ENCODE measurements at places on chromosomes 3 and 15.

GRCh38 chr3:146382386-146382785 lies 87.0 kb downstream of the PLSCR2 start:
- no peak for DNase-seq

DNA sequence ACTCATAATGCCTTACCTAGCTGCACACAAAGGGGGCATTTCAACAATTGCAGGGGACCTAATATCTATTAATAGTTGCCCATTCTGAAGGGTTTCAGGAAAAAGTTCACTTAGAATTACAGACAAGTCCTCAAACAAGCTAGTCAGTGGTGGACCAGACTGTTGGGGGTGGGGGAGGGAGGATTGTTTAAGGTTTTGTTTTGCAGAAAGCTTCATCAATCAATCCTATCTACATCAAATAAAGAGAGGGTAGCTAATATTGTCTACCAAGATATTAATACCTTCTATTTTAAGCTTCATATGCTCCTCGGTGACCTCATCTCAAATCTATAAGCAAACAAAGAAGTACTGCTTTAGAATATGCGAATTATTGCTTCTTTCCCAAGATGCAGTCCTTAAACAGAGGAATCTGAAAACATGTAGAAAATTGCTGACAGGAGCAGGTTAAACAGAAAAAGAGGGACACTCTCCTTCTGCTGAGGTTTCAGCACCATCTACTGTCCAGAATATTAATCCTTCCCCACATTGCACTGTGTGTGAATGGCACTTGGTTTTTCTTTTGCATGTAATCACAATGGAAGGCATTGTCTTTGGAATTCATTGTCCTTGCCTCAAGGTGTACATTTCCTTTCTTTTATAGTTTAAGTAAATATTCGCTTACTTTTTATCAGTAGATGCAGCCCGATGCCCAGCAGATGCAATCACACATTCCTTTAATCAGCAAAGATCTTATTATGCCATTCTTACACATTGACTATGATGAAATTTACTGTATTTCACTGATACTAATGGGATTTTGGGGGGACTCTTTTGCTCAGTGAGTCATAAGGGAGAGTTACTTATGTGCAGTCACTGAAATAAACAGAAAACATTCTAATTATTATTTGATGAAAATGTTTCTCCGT lies 94.7 kb downstream of the IL5RA start:
- DNase-seq = no peak

DNA sequence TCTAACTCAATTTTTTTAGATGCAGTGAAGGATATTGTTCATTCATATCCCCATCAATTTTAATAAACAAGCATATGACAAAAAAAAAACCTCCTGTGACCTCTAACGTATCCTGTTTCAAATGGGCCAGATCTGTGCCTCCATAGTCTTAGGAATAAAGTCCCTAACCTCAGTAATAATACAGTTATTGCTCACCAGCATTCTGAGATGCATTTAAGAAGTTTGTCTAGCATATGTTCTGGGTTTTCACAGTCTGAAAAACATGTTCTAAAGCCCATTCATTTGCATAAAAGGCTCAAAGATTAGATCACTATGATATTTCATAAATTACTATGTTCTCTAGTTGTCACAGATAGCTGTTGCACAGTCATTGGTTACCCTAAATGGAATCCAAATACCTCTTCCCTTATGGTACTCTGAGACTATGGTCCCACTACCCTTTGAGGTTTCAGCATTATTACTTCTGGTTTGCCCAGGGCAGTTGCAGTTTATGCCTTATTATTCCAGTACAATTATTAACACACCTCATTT lies 190.1 kb downstream of the ZIC4 start:
- DNase-seq = no peak

DNA sequence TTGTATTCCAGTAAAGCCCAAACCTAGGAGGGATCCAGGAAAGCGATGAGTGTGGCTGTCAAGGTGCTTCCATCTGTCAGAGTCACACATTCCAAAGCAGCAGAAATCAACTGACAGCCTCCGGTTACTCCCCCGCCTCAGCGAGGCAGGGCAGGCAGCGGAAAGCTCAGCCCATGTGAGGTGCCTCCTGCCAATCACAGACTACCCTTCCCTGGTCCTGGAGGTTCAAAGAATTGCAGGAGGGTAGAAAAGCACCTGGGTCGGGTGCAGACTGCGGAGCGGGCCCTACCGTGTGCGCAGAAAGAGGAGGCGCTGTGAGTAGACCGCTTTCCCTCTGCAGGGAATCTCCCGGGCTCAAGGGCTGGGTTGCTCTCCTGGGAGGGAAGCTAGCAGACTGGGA lies at the start of gene UPK1B:
TSS of gene UPK1B (plus strand) at position 274 of the 400 bp plus-strand sequence. CDS start 13,144 bp downstream, outside the sequence.
- DNase-seq = no peak

DNA sequence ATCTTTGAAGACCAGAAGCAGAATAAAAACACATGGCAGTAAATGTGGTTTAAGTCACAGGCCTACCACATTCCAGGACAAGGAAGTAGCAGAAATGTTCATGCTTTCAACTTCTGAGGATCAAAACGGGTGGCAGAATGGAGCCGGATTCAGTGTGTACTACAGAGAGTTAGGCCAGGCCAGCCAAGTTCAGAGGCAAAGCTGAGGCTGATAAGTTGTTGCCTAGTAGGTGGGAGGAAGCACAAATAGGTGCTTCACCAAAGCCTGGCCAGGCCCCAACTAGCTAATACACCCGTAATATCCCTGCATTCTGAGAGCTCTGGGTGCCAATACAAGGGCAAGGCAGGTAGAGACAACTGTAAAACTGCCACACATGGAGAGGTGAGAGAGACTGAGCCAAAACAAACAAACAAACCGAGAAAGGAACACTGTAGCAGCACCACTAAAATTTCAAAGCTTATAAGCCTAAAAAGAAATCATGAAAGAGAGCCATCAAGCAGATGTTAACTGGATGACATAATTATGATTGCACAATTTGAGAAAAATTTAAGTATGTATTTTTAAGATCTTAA lies 156.4 kb upstream of the CBLB start:
- DNase-seq = no peak

GRCh38 chr3:130539005-130539404 lies 22.0 kb downstream of the COL6A6 start:
- no peak for DNase-seq

DNA sequence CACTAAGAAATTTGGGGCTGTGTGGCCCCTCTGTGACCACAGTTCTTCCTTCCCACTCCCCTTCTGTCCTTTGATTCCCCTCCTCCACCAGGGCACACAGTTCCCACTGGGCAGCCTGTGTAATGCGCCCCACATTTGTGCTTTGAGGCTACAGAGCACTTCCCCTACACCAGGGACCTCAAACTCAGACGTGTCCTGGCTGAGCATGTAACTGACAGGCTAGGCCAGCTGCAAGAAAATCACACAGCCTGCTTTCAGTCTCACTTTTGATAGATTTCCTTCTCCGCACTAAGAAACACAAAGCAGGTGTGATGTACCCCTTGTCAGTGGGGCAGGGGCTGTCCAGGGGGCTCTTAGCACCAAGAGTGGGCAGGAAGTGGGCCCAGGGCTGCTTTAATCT lies 29.6 kb downstream of the PRKCD start:
- DNase-seq = no peak

- peak; percentile 4 for DNase-seq
These were observed 94.7 kb downstream of the TBL1XR1 start for GRCh38 chr3:177102553-177102952.

DNA sequence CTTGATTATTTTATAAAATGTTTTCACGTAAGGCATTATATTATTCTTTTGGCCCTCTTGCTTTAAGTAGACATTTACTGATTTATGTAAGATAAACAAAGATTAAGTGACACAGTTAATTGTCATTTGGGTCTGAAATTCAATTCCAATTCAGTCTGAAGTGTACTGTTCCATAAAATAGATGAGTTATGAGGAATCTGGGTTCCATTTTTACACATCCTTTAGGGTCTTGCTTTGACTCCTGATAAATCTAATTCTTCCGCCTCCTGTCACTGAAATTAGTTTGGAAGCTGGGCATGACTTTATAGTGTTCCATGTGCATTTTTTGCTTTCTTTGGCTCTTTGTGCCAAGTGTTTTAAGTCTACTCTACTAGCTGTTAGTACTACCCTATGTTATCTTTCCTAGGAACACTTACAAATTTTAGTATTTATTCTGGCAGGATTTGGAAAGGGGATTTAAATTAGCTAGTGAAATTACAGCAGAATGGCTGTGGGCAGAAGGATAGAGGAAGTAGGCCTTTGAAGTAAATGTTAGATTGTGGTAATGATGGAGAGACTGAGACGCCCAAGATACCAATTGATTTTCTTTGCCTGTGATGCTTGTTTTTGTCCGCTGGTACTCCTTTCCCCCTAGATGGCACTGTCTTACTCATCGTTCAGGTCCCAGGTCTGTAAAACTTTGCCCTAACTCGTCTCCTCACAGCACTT lies 14.3 kb downstream of the ARL8B start:
- DNase-seq = no peak

- no peak for DNase-seq
These were observed 26.1 kb upstream of the MGLL start for GRCh38 chr3:127848131-127849129.

GRCh38 chr3:9179826-9180763 lies 69.4 kb downstream of the SRGAP3 start:
- no peak for DNase-seq

DNA sequence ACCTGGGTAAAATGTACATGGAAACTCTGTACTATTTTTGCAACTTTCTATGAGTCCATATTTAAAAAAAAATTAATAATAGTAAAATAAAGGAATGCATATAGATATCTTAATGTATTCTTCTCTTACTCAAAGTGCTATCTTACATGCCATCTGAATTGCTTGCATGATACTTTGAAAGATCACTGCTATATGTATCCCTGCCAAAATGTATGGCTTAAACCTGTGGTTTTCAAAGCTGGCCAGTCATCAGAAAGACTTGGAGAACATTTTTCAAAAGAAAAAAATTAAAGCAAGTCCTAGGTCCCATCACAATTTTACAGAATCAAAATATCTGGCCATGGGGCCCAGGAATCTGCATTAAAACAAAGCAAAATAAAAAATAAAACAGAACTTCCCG lies 262.1 kb downstream of the LPP start:
- DNase-seq = peak; percentile 82

GRCh38 chr15:92584105-92584504 lies 71.5 kb downstream of the FAM174B start:
- no peak for DNase-seq

DNA sequence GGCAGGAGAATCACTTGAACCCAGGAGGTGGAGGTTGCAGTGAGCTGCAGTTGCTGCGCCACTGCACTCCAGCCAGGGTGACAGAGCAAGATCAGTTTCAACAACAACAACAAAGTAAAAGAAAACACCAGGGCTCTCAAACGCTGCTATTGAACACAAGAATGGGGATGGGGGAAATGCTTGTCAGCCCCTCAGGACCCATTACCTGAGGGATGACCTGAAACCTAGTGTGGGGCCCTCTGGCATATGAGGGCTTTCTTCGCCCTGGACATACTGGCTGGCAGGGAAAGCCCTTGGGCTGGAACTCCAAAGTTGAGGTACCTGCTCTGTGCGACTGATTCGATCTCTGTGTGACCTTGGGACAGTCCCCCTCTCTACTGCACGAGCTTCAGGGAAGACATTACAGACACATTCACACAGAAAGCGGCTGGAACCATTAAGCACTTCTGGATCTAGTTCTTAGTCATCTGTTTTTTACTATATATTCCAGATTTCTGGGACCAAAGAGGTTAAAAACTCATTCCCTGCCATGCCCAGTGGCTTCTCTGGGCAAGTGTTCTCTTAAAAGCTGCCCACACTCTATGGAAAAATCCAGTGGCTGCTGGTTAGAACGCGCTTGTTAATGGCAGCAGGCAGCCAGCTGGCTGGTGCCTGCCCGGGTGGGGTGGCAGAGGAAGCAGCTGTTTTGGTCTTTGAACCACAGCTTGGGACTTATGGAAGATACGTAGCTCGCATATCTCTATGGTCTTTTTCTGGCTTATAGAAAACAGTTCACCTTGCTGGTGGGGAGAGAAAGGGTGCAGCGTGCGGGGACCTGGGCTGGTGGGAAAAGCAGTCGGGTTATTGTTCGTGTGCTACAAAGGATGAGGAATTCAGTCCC lies 57.2 kb downstream of the ATP1B3 start:
- DNase-seq = no peak

DNA sequence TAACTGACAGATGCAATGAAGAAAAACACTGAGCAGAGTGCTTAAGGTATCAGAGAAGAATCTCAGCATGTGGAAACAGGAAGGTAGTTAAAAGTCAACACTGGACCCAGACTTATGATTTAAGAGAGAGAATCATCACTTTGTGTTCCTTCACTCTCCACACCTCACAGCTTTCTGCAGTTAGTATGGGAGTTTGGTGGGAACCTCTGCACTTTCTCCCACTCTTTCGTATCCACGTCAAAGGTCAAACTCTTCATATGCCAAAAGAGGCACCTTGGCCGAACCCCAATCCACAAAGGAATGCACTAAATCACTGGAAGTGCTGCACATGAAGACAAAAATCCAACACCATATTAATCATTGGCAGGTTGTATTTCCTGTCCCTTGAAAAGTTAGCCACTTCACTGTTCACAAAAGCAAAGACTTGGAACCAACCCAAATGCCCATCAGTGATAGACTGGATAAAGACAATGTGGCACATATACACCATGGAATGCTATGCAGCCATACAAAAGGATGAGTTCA lies 361.2 kb downstream of the MAGI1 start:
- DNase-seq = no peak

DNA sequence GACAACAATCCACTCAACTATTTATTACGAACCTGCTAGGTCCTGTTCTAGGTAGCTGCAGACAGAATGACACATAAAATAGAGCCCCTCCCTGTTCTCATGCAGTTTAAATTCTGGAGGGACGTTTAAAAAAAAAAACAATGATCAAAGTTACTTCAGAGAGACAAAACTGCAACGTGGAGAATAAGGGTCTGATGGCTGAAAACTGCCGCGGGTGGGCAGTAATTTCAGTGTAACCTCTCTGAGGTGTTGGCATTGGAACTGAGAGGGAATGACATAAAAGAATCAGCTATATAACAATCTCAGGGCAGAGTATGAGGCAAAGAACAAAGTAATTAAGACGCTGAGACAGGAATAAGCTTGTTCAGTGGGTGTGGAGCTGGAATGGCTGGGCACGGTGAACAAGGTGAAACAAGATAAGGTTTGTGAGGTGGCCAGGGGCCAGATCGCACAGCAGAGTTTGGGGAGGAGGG lies 19.5 kb downstream of the TBL1XR1 start:
- DNase-seq = no peak

DNA sequence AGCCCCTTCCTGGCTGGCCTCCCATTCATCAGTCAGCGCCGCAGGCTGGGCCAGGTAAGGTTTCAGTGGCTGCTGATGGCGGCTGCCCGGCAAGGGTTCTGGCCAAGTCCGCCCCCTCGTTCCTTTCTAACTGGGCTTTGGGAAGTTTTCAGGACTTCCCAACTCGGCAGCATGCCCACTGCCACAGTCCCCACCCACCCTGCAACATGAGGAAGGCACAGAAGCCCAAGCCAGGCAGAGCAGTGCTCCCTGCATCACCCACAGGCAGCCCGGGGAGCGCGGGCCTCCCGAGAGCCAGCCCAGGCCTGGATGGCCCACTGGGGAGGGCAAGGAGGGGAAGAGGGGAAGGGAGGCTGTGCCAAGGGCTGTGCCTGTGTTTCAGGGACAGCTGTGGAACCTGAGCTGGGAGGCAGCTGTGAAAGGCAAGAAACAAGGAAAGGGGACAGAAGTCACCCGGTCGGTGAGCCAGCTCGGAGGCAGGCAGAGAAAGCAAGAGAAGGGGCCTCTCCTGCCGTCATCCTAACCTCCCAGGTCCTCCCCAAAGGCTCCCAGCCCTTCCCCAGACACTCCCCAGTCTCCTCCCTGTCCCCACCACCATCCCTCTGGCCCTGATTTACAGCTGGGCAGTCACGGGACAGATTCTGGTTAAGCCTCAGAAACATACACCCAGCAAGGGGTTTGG lies 73.9 kb downstream of the CPN2 start:
- DNase-seq = no peak

GRCh38 chr15:71379893-71380292 lies 264.6 kb downstream of the THSD4 start:
- DNase-seq = no peak
